ENCODE measurements at places on chromosomes 2 and 18. TPM values are rescaled to one million over a fixed set of nuclear protein-coding genes. Genes with fewer than 3 reads are reported as not detected.

DSG1 gene
- not detected for total RNA-seq

GRCh38 chr2:105515581-105516415 lies 116.9 kb upstream of the FHL2 start:
- no peak for DNase-seq
- no peaks in the 10 kb centered on the region for H3K36me3 ChIP-seq
- H3K27ac ChIP-seq, result no peak overlapping the region
- H3K4me3 ChIP-seq, result no peak overlapping the region
- H3K4me1 ChIP-seq, result no peaks in the 10 kb centered on the region

DNA sequence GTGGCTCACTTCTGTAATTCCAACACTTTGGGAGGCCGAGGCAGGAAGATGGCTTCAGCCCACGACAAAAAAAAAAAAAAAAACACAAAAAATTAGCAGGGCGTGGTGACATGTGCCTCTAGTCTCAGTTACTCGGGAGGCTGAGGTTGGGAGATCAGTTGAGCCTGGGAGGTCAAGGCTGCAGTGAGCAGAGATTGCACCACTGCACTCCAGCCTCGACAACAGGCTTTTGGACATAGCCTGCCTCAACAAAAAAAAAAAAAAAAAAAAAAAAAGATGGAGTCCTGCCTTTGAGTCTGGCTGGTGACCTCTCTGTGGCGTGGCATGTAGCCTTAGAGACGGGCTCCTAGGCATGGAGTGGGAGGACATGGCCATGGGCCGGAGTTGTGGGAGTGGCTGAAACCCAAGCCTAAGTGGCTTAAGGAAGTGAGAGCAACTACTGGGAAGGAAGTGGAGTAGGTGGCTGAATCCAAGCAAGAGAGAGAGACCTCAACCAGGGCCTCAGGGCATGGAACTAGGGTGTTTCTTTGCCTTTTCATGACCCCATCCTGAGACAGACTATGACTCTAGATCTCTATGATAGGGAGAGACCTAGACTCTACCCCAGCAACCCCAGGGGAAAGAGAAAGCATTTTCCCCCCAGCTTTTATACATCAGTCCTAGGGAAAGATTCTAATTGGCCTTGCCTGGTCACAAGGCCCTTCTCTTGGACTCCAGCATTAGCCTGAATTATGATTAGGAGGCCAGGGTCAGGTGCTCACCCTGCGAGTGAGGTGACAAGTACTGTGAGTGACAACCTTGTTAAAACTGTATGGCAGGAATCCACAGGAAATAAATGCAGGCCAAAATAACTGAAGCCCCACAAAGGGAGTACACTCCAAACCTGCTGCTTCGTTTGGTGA lies 34.2 kb downstream of the NPAS2 start:
- H3K4me3 ChIP-seq, result no peak overlapping the region
- no peaks in the 10 kb centered on the region for H3K4me1 ChIP-seq
- no peak overlapping the region for H3K27ac ChIP-seq
- H3K36me3 ChIP-seq, result no peaks in the 10 kb centered on the region

- no peak for DNase-seq
- no peaks in the 10 kb centered on the region for H3K4me1 ChIP-seq
- H3K27me3 ChIP-seq, result no peaks in the 10 kb centered on the region
- H3K27ac ChIP-seq, result no peak overlapping the region
These were observed 292.3 kb upstream of the CHAC2 start for GRCh38 chr2:53475321-53475720.

- DNase-seq, result no peak
- no peaks in the 10 kb centered on the region for H3K27me3 ChIP-seq
- no peak overlapping the region for H3K27ac ChIP-seq
- H3K4me3 ChIP-seq, result no peak overlapping the region
- H3K4me1 ChIP-seq, result no peaks in the 10 kb centered on the region
These were observed 484.8 kb upstream of the NETO1 start for GRCh38 chr18:73352546-73352945.

DNA sequence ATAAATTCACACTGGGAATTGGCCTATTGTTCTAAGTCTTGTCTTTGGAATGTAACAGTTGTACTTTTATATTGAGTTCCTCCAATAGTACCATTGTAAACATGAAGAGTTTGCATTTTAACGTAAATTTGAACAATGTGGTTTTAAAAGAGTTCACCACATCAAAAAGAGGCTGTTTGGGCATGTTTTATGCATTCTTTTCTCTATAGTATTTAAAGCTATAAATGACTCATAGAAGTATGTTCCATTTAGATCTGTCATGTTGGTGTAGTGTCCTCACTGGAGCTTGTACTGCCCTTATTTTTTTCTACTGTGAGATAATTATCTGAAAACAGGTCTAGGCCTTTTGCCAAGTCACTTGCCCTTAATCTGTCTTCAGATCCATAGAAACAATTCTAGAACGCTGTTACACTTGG lies 141.9 kb downstream of the RHBDD1 start:
- H3K27ac ChIP-seq, result no peak overlapping the region
- H3K36me3 ChIP-seq, result peaks cover 19% of the 10 kb centered on the region
- H3K27me3 ChIP-seq, result no peaks in the 10 kb centered on the region
- DNase-seq, result no peak
- no peak overlapping the region for H3K4me3 ChIP-seq
- H3K4me1 ChIP-seq, result peaks cover 22% of the 10 kb centered on the region

All from activated naive CD8-positive, alpha-beta T cell treated with anti-CD3 and anti-CD28 coated beads for 36 hours (primary cell).